CD4-positive, alpha-beta T cell treated with Interleukin-15 for 1 hour (primary cell): ENCODE measurements at places on chromosomes 6 and 20.

DNA sequence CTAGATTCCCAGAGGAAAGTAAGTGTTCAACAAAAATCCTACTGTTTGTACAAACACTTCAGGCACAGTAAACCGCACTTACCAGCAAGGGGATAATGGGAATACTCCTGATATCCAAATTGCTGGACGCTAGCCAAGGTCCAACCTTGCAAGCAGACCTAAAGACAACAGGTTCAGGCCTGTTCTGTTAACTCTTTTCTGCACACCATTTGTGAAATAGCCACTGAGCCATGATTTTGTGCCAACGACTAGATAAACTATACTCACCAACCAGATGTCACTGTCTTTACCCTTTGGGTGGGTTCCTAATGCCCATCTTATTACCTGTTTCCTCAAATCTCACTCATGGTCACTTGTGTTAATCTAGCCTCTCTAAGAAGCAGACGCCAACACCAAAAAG lies 43.5 kb downstream of the GOPC start:
- no peak for DNase-seq

- DNase-seq, result no peak
Measured at GRCh38 chr6:54519161-54519560, 210.9 kb downstream of the TINAG start.

DNA sequence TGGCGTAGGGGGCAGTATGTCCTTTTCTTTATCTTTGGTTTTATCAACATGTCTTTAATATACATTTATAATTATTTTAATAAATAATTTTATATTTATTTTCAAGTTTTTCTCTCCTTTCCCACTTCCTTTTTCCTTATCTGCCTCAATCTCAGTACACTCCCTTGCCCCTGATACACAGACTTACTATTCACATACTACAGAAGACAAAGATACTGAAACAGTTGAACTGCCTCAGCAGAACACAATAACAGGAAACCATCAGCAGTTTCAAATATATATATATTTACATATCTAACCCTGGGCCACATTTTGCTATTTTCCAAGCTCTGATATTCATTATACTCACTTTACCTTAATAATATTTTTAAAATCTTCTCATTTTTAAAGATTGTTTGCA lies 19.8 kb downstream of the IBTK start:
- DNase-seq, result no peak

GRCh38 chr20:62413896-62414481 lies 6.9 kb upstream of the CABLES2 start:
- DNase-seq, result no peak

DNA sequence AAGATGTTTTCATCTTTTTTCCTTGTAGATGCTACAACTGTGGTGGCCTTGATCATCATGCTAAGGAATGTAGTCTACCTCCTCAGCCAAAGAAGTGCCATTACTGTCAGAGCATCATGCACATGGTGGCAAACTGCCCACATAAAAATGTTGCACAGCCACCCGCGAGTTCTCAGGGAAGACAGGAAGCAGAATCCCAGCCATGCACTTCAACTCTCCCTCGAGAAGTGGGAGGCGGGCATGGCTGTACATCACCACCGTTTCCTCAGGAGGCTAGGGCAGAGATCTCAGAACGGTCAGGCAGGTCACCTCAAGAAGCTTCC lies 101.5 kb downstream of the POPDC3 start:
- no peak for DNase-seq

DNA sequence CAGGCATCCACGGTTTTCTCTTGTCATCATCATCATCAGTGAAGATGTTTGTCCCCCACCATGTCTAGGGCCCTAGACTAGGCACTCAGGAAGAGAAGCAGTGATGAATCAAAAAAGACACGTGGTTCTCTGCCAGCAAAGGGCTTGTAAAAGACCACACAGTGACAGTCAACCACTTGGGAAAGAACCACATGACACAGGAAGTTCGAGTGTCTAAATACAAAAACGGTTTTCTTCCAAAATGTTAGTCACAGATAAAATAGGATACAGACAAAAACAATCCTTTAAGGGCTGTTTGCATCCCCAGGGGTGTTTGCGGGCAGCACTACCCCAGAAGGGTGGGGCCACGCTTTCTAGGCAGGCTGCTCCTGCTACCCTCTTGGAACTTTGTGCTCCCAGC lies 356.8 kb upstream of the AGPAT4 start:
- no peak for DNase-seq

- DNase-seq, result no peak
Measured at GRCh38 chr6:109296452-109296851, 85.8 kb downstream of the CD164 start.

DNA sequence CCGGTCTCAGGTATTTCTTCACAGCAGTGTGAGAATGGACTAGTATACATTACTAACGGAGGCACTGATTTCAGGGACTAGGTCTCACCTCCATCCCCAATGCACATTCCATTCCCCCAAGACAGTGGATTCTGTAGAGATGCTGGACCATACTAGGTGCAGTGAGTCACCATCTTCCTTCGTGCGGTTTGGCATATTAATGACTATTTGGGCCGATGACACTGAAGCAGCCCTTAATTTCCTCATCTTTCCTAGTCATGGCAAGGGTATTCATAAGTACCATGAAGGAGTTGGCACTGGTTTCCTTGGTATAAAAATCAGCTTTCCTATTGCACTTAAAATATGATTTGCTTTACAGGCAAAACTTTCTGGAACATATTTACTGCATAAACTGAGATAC lies 121.4 kb upstream of the TRAF3IP2 start:
- DNase-seq, result no peak

DNA sequence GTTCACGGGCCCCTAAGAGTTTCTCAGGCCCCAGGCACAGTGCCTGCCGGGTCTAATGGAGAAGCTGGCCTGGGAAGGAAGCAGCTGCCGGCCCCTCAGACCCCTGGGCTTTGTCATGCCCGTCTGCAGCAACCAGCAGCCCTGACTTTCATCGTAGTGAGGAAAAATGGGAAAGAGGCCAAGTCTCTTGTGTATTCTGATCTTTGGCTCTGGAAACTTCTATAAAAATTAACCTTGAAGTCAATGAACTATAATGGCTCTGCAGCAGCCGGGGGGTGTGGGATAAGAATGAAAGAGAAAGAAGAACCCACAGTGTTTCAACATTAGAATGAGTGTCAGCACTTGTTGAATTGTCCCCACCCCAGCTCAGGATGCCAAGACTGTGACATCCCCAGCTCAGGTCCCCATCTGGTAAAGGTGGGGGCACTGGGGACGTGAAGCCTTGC lies 12.9 kb downstream of the TGM2 start:
- DNase-seq, result no peak

GRCh38 chr6:49856282-49856681 lies 10.1 kb downstream of the CRISP1 start:
- no peak for DNase-seq

DNA sequence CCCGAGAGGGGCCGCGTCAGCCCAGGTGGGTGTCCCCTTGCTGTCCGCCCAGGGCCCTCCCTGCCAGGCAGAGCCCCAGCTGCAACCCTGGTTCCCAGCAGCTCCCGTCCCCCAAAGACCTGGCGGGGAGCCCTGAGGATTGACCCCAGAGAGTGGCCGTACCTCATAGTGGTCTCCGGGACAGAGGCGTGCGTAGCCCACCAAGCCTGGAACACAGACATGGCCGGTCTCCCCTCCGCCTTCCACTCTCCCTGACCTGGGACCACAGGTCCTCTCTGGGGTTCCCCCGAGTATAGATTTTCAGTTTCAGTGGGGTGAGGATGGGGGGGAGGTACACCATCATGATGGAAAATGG lies 82.6 kb downstream of the RIPOR3 start:
- DNase-seq, result no peak

- no peak for DNase-seq
Measured at GRCh38 chr6:162708971-162709370, 18.6 kb downstream of the PRKN start.

GRCh38 chr6:100116411-100117194 lies 122.6 kb upstream of the MCHR2 start:
- DNase-seq, result no peak

GRCh38 chr20:35301426-35301825 lies 9.2 kb upstream of the FAM83C start:
- no peak for DNase-seq

DNA sequence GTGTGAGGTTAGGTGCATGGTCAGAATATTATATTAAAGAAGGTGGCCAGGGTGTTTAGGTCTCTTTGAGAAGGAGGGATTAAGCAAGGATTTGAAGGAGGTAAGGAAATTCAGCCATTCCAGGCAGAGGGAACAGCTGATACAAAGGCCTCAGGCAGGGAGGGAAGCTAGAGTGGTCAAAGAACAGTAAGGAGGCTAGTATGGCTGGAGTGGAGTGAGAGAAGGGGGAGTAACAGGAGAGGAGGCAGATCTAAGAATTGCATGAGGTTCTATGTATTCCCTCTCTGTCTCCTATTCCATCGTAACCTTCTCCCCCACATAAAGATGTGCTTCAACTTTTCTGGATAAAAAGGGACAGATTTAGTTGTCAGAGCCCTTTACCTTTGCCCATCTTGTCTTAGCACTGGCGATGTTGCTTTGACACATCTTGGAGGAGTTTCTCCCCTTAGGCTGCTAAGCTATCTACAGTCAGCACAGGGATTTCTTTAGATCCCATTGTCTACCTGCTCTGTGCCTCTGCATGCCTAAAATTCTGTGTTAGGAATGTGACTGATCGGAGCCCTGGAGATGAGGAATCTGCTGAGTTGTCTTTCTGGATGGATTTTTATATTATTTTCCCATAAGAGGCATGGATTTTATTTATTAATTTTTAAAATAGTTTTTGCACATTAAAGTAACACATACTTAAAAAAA lies 59.9 kb downstream of the KLHL31 start:
- DNase-seq, result no peak
